Fibroblast of skin of left quadriceps (primary cell): ENCODE measurements at places on chromosomes 2 and 18.
A peak's percentile ranks its signal among the peaks of the same experiment; 100 is the strongest.

GRCh38 chr2:146388757-146389156, 1456.1 kb upstream of the ACVR2A start:
- peak; percentile 72 for DNase-seq

GRCh38 chr2:241149675-241149924, 328 bp upstream of the PASK start:
- DNase-seq: no peak

DNA sequence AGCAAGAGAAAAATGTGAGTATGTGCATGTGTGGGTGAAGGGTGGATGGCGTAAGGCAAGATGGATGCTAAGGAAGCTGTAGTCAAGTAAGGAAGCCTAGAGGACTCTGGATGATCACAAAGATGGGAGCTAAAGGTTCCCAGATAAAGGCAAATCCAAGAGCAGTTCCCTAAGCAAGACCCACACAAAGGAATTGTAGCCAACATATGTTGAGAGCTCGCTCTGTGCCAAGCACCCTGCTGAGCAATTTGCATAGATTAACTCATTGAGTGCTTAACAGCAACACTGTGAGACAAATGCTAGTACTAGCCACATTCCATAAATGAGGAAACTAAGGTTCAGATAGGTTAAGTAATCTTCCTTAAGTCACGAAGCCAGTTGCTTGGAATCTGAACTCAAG, 132.6 kb downstream of the C1D start:
- no peak for DNase-seq

DNA sequence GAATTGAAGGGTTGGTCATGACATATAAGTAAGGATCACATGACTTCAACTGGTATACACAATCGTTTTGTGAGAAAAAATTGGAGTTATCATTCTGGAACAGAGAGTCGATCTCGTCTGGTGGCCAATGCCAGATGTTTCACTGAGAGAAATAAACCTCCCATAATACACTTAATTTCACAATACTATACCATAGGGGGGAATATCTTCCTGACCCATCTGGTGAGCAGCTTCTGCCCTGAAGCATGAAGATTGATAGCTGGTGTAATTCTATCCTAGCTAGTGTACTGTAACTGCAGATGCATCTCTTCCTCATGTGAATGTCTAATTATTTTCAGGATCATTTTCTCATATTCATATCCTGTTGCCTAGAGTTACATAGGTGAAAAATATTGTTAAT, 15.7 kb upstream of the CDH7 start:
- no peak for DNase-seq

GRCh38 chr2:3876685-3877084, 173.3 kb downstream of the DCDC2C start:
- no peak for DNase-seq

- DNase-seq: no peak
These were observed 287.3 kb upstream of the HS6ST1 start for GRCh38 chr2:128605931-128606330.

DNA sequence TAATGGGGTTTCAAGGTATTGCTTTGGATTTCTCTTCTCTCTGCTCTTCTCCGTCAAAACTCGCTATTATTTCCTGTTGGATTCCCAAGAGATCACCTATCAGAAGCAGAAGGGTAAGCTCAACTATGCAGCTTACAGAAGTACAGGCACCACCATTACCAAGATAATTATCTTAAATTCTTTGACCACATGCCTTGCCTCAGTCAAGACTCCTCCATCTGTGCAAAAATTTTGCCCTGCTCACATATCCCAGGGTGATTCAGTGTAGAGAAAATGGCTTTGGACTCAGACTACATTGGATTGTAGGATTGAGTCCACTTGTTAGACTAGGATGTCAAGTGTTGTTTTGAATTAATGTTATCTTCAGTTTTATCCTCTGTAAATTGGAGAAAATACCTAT, 698.7 kb downstream of the TDRD15 start:
- no peak for DNase-seq

GRCh38 chr2:1664076-1664605, 80.2 kb downstream of the PXDN start:
- no peak for DNase-seq

DNA sequence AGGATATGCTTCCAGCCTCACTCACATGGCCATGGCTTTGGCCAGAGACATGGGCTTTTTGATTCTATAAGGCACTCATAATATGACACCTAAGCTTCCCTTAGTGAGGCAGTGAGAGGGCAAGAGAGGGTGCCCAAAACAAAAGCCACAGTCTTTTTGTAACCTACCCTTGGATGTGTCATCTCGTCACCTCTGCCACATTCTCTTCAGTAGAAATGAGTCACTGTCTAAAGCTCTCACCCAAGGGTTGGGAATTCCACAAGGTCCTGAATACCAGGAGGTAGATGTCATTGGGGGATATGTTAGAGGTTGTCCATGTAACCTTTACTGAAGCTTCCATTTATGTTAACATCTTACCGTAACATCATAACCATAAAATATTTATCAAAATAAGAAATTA, 108.4 kb downstream of the ALMS1 start:
- no peak for DNase-seq

DNA sequence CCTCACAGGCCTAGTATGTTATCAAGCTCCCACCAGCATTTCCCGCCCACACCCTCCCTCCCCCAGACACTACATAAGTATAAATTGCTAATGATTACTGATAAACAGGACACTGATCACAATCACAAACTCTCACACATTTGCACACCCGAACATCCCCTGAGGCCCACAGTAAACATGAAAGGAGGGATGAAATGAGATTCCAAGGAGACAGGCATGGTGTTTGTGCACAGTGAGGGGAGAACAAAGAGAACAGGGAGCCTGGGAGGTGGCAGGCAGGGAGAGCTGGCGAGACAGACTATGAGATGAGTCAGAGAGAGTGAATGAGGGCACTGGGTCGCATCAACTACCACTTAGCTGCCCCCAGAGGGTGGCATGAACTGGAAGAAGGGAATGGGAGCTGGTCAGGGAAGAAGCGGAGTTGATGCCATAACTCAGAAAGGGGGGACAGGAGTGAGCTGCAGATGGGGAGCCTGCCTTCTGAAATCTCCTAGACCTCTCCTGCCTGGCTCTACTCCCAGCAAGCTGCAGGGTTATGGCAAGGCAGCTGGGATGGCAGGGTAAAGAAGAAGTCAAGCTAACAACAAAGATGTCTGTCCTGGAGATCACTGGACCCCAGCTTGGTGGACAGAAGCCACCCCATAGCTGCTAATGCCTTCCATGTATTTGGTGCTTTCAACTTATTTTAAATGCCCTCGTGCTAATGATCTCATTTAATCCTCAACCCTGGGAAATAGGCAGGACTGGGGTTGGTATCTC, 5.1 kb downstream of the KIF3C start:
- no peak for DNase-seq

DNA sequence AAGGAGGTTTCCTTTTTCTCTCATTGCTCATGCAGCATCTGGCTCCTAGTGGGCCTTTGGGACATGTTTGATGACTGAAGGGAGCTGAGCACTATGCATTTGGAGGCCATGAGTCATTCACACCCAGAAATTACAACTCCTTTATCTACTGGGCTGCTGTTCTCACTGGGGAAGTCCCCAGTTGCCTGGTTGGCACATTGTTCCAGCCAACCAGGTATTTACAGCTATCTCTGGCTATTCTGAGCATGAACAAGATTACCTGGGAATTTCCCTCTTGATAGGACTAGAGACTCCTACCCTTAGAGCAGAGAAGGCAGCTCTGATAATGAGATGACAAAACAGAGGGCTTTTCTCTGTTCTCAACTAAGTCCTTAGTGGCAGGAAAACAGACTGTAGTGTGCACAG, 206.5 kb downstream of the SETBP1 start:
- peak; percentile 52 for DNase-seq

- DNase-seq: peak; percentile 61
These were observed 40.3 kb downstream of the PRKD3 start for GRCh38 chr2:37284381-37284780.

DNA sequence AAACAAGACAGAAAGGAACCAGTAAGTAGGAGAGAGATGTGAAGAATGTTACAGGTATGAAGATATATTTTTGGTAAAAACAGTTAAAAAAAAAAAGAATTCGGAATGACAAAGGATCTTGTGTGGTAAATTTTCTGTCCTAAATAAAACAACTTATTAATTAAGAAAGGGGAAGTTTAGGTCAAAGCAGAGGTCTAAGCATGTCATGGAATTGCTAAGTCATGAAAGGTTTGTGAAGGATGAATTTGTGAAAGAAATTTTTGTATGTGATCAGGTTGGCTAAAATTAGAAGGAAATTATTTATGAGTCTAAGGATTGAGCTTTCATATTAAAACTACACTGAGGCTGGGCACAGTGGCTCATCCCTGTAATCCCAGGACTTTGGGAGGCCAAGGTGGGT, 11.1 kb upstream of the ALPG start:
- no peak for DNase-seq

- DNase-seq: no peak
These were observed 318.8 kb upstream of the RAB12 start for GRCh38 chr18:8290435-8290834.

GRCh38 chr18:10201659-10202058, 252.8 kb upstream of the APCDD1 start:
- DNase-seq: no peak

- DNase-seq: no peak
These were observed 117.3 kb downstream of the MIB1 start for GRCh38 chr18:21857871-21858270.

DNA sequence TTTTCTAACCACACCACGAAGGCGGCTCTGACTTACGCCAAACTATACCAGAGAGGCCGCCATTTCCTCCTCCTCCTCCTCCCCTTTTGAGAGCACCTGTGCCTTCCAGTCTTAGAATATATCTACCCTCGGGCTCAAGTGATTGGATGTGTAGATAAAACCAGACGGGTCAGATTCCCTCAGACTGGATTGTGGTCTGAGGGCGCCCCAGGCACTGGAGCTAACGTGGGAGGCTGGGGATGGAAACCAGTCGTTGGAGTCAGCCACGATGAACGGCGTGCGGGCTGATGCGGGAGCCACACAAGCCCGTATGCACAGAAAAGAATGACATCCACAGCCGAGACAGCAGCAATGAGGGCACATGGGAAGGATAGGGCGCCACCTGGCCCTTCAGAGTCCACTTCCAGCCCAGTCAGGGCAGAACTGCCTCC, 12.3 kb upstream of the ODC1 start:
- no peak for DNase-seq

- no peak for DNase-seq
These were observed 23.7 kb upstream of the DSG1 start for GRCh38 chr18:31294199-31294747.

DNA sequence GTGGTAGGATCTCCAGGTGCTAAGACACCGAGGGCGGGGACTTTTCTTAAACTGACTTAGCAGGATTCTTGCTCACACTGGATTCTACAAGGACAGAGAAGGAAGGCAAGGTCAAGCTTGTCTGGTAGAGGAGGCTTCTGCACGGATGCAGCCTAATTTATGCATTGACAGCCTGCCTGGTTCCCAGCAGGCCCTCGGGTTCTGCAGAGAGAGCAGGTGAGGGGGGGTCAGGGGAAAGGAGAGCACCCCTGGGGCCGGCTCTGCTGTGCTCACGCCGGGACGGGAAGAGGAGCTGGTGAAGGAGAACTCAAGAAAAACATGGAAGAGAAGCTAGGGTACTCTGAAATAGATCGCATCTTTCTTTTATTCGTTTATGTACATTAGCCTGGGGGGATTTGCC, 46.4 kb downstream of the ADI1 start:
- DNase-seq: no peak

DNA sequence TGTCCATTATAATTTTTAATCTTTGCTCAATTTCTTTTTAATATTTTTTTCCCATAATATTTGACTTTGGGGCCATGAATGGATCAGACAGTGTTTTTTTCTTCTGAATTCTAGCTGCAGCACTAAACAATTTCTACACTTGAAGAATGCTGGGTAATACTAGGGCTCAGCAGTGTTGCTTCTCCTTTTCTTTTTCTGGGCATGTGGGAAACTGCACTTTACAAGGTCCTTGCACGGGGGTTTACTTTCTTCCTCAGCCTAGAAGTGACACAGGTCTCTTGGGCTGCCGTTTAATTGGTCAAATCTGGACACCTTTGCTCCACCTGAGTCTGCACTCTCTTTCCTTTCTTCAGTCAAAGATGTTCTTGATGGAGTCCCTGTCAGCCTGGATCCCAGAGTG, 135.4 kb upstream of the APCDD1 start:
- no peak for DNase-seq

DNA sequence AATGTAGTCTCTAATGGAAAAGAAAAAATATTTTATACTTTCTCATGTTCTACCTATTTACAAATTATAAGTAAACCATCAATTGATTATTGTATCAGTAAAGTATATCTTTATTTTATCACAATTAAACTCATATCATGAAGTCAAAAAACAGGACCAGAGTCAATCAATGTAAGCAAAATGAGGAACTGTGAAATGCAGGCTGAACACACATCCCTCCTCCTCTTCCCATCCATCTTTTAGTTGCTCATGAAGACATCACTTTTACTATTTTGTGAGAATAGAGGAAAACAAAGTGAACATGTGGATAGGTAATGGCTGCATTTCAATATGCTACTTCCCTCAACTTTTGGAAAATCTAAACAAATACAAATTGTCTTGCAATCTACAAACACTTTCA, 188.8 kb upstream of the PGAP1 start:
- no peak for DNase-seq

GRCh38 chr2:10228611-10229365, 73.9 kb upstream of the HPCAL1 start:
- no peak for DNase-seq

DNA sequence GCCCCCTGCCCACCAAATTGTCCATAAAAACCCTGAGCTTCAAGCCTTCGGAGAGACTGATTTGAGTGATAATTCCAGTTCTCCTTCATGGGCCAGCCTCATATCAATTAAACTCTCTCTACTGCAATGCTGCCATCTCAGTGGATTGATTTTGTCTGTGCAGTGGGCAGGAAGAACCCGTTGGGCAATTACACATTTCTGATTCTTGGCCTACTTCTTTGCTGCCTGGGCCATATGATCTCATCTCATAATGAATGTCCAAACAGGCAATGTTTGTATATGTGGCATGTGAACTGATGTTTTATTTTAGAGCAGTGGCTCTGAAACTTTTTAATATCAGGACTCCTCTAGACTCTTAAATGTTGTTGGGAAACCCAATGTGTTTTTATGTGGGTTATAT, 101.2 kb upstream of the SLC38A11 start:
- no peak for DNase-seq
